Esophagus mucosa (tissue), 1 donor: ENCODE measurements at places on chromosomes 5 and 9.
A peak's percentile ranks its signal among the peaks of the same experiment; 100 is the strongest.

- ATAC-seq = no peak
Observed at GRCh38 chr5:109155625-109156024, 254.1 kb downstream of the PJA2 start.

DNA sequence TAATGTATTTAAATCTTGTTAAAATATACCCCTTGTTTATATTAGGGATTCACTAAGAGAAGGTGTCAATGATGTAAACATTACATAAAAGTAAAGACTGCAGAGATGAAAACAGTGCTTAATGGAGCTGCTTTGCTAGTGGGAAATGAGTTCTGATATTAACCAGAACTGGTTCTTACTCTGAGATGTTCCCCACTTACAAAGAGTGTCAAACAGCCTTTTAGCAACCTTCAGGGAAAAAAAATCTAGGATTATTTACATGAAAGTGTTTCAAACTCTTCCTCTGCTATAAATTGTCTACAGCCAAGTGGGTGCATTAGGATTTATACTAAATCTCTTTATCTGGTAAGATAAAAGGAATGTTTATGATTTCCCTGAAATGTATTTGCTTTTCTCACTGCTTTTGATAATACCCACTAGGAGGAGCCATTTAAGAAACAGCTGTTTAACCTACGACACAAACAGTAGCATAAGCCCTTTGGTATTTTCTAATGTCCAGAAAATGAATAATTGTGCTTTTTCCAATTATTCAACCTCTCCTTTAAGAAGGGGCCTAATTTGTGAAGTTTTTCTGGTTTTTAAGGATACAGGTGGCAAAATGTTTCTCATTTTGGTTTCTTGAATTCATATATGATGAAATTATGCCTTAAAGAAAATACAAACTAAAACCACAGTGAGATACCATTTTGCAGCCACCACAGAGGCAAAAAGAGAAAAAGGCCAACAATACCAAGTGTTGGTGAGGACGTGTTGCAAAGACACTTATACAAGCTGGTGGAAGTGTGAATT is 186.3 kb downstream of the TLE4 start:
- ATAC-seq = no peak

- no peak for ATAC-seq
Observed at GRCh38 chr5:167244583-167244982, 1046.9 kb upstream of the WWC1 start.

- ATAC-seq = no peak
Observed at GRCh38 chr9:70580606-70581195, 166.2 kb upstream of the KLF9 start.

GRCh38 chr9:35294556-35294955 is 132.7 kb downstream of the UNC13B start:
- ATAC-seq = no peak

DNA sequence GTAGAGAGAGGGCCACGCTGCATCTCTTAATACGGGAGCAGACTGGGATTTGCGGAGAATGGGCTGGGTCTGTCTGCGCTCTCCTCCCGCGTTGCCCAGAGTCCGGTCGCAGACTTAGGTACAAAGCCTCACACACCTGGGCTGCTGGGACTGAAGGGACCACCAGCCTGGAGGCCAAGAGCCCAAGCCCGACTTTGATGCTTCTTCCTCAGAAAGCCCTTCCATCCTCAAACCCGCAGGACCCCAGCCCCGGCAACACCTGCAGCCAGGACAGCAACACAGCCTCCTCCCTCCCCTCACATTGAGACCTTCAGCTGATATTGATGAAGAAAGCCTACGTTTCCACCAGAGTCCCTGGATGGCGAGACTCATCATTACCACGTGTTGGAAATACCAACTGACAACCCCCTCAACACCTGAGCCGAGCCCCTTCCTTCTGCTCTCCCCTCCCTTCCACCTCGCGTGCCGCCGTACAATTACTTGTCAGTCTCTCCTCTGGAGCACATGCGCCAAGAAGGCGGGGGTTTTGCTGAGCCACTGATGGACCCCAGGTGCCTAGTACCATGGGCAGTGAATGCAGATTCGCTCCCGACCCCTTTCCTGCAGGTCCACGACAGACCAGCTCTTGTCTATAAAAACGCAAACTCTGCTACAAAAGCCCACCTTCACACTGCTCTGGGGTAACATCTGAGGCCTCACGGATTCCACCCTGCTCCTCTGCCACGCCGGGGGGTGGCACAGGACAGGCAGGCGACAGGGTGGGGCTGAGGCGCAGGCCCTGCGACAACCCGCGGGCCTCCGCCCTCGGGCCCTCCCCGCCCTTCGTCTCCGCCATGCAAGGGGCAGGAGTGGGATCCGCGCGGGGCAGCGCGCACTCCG is 841 bp downstream of the ASB6 start:
- peak; percentile 10 for ATAC-seq

DNA sequence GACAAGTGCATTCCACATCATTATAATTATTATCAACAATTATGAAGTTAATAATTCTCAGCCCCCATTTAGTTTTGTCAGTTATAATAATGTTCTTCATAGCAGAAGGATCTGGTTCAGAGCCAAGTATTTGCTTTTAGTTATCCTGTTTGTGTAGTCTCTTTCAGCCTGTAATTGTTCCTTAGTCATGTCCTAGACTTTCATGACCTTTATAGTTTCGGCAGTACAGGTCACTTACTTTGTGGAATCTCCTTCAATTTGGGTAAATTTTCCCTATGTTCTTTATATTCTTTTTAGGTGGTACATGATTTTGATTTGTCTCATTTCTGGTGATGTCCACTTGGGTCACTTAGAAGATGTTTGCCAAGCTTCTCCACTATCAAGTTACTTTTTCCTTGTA is 34.3 kb downstream of the UBE2R2 start:
- ATAC-seq = no peak

GRCh38 chr9:137631345-137632229 is 12.8 kb downstream of the EHMT1 start:
- ATAC-seq = peak; percentile 15

DNA sequence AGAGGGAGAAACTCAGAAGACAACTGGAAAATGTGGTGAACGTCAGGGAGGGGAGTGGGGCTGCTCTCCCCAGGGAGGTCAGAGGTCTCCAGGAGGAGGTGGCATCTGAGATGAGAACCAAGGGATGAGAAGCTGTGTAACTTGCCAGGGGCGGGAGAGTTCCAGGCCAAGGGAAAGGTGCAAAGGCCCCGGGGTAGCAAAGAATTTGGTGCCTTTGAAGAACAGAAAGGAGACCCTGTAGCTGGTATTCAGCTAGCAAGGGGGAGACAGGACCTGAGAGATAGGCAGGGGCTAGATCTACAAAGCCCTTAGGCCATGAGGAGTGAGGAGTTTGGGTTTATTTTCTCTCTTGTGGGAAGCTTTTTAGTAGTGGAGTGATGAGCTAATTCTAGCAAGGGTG is 3.3 kb downstream of the DNM1 start:
- no peak for ATAC-seq

DNA sequence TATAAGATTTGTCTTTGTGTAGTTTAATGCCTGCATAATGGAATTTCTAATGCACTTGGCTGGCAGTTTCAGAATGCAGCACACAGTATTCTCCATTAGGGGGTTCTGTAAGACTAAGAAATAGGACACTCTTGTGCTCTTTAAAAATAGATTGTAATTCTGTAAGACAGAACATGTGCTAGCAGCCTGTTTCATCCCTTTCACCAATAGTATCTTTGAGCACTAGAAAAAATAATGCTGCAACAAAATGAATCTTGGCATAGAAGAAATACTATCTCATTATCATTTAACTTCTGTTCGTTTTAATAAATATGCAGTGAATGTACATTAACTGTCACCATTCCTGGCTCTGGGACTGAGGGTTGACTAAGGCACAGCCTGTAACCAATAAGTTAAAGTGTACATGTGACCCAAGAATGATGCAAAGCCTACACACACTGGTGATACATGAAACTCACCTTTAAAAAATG is 23.8 kb upstream of the ZNF622 start:
- ATAC-seq = peak; percentile 65

GRCh38 chr5:158876263-158876942 is 223.3 kb downstream of the EBF1 start:
- ATAC-seq = no peak

DNA sequence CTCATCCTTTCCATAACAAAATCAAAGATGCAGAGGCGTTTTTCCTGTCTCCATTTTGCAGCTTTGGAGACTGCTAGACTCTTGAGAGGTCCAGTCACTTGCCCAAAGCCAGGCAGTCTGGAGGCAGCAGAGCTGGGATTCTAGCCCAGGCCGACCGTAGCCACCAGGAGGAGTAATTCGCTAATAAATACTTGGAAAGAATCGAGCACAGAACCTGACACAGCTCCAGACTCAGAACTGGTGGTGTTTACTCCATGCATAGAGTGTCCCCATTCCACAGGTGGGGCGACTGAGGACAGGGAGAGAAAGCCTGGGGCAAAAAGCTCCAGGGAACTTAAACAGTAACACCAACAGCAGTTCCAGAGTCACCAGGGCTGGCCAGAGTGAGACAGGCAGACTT is 10.7 kb upstream of the CERCAM start:
- no peak for ATAC-seq

DNA sequence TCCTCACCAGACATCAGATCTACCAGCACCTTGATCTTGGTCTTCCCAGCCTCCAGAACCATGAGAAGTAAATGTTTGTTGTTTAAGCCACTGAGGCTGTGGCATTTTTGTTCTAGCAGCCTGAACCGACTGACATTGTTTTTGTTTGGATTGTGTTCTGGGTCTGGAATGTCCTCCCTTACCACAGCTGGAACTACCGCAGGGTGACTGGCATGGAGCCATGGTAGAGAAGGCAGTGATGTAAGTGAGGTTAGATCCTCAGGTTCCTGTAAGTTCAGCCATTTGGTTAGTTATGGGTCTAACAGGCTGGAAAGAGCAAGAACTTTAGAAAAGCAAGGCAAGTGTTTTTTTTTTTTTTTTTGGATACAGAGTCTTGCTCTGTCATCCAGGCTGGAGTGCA is 209.3 kb downstream of the DAB2IP start:
- ATAC-seq = no peak

GRCh38 chr9:5510360-5510931 is at the start of gene PDCD1LG2:
Gene PDCD1LG2 (plus strand): TSS chr9:5510531. CDS start chr9:5522547, 12,016 bp downstream.
- peak; percentile 53 for ATAC-seq

- no peak for ATAC-seq
Observed at GRCh38 chr9:22838266-22838665, 391.6 kb downstream of the DMRTA1 start.

DNA sequence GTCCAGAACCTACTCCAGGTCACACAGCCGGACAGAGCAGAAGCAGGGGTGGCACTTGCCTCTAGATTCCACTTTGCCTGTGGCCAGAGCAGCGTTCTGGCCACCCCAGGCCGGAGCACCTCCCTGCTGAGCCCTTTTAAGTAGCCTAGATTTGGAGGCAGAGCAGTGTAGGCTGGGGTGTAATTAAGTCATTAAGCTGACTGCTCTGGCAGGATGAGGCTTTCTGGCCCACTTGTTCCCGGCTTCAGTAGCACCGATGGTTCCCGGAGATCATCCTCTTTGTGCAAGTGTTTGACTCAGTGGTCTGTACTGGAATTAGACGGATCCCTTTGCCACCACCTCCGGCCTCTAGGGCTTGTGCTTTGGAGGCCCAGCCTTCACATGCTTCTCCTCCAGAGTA is 281.9 kb upstream of the ANKRD55 start:
- ATAC-seq = no peak

- no peak for ATAC-seq
Observed at GRCh38 chr9:106875529-106875928, 12.6 kb downstream of the ZNF462 start.

DNA sequence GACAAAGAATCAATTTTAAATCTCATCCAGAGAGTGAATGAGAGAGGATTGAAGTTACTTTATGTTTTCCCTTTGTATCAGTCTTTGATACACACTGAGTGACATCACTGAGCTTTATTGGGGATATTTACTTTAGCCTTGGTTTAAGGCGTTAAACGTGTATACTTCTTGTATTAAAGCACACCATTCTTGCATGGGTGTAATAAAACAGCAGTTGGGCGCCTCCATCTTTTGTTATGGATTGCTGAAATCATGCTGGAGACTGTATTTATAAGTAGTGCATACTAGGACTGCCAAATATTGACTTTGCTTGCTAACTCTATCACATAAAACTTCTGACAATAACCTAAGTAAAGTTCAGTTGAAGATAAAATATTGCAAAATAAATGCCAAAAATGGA is 1755.8 kb upstream of the WWC1 start:
- no peak for ATAC-seq

GRCh38 chr9:95266649-95267048 is 50.9 kb downstream of the FANCC start:
- ATAC-seq = no peak

- ATAC-seq = peak; percentile 3
Observed at GRCh38 chr5:473551-474192, 30.7 kb downstream of the EXOC3 start.

DNA sequence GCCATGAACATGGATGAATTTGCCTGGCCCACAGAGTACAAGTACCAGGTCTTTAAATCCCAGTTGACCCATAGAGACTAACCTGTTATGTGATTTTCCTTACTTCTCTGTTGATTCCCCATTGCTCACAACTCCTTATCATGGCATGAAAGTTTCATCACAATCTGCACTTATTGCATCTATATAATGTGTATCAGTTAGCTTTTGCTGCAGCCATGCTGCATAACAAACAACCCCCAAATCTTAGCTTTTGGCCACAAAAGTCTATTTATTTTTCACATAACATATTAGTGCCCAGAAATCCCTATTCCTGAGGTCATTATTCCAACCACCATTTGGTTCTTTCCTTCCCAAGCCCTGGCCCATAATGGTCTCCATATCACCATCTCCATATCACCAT is 3.7 kb downstream of the GGTA1 start:
- ATAC-seq = no peak

DNA sequence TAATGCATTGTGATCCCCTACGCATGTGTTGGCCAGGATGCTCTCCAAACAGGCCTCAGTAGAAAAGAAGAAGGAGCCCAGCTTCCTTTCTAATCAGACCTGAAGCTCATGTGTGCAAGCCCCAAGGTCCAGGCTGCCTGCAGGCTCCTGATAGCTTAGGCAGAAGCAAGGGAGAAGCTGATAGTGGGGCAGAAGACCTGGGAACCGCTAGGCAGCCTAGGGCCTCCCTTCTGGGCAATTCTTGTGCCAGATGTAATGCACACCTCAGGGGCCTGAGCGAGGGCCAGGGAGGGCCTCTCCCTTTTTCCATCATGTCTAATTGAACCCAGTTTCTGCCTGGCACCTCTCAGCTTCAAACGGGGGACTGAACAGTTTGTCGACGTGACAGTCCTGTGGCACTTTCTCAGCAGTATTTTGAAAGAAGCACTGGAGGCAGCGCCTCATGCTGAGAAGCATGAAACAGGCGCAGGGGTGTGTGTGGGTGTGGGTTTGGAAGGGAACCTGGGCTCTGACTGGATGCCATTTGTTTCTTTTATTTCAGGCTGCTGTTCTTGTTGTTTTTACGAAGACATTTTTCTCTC is 212.8 kb downstream of the PIK3R1 start:
- ATAC-seq = no peak

- ATAC-seq = no peak
Observed at GRCh38 chr5:100787648-100788047, 115.4 kb downstream of the ST8SIA4 start.

GRCh38 chr9:114410910-114411309 is 23.1 kb upstream of the AKNA start:
- ATAC-seq = peak; percentile 85

GRCh38 chr5:179278546-179278945 is 66.7 kb downstream of the ADAMTS2 start:
- ATAC-seq = no peak

GRCh38 chr9:117392992-117393391 is 21.9 kb downstream of the ASTN2 start:
- no peak for ATAC-seq

GRCh38 chr5:179618923-179619554 is 4.4 kb downstream of the HNRNPH1 start:
- ATAC-seq = no peak
